ENCODE measurements at places on chromosomes 6 and 20.

DNA sequence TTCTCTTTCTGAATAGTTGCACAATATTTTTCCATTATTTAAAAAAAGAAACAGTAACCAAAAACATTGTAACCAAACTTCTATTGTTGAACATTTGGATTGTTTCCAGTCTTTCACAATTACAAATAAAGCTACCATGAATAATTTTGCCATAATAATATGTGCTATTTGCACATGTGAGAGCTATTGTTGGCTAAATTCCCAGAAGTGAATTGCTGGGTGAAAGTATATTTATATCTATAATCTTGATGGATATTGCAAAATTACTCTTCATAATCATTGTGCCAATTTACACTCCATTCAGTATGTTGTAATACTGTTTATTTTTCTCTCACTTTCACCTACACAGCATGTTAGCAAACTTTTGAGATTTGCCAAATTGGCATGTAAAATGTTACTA, 36.6 kb upstream of the SLC22A16 start:
- DNase-seq, result peak; percentile 35

- DNase-seq, result no peak
Measured at GRCh38 chr6:13485303-13485702, 2.1 kb downstream of the GFOD1 start.

DNA sequence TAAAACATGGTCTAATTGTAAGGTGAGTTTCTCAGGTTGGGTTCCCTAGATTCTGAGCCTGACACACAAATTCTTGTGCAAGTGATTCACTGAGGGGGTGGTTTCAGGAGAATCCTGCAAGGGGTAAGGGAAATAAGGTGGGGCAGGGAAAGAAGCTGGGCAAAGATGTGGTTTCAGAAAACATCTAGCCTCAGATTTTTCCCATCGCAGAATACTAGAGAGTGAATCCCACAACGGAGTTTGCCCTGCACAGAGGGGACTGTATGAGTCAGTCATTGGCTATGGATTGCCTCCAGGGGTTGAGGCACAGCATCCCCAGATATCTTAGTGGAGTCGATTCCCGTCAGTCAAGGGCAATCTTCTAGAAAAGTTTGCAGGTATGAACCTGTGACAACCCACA, 65.2 kb downstream of the PRL start:
- no peak for DNase-seq

DNA sequence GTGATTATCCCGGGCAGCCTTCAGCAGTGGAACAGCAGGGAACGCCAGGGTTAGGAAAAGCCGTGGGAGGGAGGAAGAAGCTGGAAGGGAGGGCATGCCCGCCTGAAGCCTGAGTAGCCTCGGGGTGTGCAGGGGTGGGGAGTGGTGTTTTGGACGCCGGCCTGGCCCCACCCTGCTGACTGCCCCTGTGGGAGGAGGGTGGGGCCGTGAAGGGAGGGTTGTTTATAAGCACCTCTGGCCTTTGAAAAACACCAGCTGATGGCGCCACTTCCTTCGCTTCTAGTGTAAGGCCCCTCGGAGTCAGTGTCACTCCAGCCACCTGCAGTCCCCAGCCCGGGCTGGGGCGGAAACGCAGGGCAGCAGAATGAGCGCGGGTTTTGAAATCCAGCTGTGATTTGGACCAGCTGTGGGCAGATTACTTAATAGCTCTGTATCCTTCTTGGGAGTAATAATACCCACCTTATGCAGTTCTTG, 52.8 kb upstream of the BMP6 start:
- DNase-seq, result no peak

DNA sequence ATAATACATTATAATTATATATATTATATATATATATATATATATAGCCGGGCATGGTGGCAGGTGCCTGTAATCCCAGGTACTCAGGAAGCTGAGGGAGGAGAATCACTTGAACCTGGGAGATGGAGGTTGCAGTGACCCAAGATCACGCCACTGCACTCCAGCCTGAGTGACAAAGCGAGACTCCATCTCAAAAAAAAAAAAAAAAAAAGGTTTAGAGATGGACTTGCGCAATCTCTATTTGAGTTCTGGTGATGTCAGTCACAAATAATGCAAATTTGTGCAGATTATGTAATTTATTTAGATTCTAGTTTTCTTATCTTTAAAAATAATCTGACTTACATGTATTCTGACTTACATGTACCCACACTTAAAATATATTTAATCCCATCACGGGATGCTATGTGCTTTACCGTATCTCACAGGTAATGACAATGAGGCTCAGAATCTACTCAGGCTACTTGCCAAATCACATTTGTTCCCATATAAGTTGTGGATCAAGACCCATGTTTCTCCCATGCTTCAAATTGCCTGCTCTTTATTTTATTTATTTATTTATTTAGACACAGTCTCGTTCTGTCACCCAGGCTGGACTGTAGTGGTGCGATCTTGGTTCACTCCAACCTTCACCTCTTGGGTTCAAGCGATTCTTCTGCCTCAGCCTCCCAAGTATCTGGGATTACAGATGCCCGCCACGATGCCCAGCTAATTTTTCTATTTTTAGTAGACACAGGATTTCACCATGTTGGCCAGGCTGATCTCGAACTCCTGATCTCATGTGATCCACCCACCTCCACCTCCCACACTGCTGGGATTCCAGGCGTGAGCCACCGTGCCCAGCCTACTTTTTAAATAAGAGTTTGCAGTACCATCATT, 7.6 kb upstream of the UST start:
- DNase-seq, result no peak

DNA sequence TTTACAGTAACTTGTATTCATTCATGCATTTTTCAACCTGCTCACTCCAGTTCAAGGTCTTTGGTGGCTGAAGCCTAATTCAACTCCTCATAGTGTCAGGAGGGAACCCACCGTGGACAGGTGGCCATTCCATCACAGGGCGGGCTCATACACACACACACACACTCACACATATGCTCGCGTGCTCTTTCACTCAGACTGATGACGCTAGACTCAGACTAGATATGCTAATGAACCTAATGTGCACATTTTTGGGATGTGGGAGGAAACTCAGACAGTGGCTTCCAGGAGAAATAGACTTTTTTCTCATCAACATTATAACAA, 56.7 kb downstream of the TRIM27 start:
- DNase-seq, result no peak

GRCh38 chr20:38091441-38092216, 58.1 kb downstream of the RPRD1B start:
- DNase-seq, result no peak

DNA sequence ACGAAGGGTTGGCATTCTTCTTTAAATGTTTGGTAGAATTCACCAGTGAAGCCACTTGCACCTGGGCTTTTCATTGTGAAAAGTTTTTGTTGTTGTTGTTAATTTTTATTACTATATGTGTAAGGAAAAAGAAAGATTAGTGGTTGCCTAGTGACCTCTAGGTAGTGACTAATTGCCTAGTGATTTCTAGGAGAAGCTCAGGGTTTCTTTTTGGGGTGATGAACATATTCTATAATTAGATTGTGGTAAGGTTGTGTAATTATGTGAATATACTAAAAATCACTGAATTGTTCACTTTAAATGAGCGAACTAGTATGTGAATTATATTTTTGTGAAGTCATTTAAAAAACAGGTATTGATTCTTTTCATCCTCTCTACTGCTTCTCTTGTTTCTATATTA, 123.8 kb upstream of the TMEM170B start:
- DNase-seq, result no peak

DNA sequence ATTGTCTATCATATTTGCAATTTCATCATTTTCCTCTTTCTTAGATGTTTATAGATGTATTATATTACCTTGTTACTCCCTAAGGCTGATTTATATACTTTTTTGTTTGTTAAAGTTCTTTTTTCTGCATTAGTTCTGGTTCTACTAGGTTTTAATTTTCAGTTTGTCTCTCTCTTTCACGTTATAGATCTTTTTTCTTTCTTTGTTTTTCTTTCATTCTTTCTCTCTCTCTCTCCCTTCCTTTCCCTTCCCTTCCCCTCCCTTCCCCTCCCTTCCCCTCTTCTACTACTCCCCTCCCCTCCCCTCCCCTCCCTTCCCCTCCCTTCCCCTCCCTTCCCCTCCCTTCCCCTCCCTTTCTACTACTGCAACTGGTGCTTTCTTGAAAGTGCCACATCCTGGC, 345.3 kb downstream of the CENPW start:
- no peak for DNase-seq

- DNase-seq, result no peak
Measured at GRCh38 chr6:6479785-6480184, 108.7 kb upstream of the LY86 start.

DNA sequence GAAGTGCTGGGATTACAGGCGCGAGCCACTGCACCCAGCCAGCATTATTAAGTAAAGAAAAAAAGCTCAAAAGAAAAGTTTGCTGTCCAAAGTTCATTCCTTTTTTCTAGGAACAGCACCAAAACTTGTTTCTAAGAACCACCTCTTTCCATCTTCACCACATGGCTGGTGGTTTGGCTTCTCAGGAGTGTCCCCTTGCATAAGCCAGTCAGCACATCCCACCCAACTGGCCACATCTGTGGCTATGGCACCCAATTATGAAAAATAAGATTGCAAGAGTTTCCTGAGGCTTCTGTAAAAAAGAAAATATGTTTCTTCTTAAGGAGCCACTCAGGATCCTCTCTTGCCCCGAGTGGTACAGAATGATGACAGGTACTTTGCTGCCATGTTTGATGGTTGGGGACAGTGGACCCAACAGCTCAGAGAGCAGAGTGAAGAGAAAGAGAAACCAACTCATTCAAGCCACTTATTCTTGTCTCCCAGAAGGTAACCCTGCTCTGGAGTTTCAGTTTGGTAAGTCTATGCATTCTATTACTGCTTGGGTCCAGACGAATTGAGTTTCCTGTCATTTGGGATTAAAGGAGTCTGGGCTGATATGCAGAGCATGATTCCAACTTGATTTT, 65.3 kb downstream of the PSMB1 start:
- no peak for DNase-seq

DNA sequence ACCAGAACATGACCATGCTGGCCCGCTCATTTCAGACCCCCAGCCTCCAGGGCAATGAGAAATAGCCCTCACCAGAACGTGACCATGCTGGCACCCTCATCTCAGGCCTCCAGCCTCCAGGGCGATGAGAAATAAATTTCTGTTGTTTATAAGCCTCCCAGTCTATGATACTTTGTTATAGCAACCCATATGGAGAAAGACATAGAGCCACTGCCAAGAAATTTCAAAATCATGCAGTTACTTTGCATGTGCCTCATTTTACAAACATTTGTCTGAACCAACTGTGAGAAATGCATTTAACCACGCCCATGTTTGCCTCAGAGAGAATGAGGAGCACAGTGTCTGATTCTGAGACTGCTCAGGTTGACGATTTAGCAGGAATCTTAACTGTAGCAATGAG, 15.5 kb downstream of the CYP39A1 start:
- no peak for DNase-seq

DNA sequence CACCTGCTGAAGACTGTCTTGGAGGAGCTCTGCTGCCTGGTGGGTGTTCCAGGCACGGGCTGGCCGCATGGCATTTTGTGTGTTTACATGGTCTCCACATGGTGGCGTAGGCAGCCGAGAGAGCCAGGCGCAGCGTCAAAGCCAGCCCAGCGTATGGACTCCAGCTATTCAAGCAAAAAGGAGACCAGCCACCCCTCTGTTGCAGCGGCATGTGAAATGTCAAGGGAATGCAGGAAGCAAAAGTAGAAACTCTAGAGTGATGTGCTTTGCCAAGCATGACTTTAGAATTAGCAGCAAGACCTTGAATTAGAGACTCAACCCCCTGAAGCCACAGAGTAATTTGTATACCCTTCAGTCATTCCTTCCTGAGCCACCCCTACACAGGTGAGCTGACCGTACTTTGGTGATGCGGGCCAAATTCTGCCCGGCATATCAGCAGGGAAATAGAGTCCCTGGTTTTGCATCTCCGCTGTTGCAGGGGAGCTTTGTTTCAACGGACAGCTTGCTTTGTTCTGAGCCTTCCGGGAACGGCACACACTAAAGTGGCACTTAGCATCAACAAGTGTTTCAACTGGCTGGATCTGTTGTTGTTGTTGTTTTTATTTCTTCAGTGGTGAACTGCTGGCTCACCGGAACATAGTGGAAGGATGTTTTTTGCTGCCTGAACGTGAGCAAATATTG, 48.5 kb downstream of the FNDC1 start:
- DNase-seq, result no peak

DNA sequence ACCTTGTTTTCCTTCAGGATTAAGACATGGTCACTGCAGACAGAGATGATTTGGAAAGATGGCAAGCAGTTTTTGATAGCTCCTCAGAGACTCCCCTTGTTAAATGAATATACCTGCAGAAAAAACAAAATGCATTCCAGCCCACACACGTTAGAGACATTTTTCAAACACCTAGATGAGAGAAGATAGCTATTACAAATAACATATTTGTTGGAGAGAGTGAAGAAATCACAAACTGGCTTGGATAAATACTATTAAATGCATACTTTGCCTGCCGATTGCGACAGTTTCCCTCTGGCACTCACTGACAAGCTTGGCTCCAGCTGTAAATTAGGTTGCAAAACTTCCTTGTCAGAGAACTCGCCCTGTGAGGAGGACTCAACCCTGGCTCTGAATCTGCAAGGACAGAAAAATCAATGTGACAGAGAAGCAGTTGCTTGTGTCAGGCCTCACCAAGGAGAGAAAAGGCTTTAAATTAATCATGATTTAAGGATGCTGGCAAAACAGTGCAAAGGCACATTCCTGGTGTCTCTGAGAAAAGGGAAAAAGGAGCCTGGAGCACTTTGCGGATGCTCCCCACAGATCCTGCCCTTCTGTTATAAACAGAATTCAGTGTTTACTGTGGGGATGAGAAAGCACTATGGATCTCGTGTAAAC, 423.7 kb upstream of the MARCKS start:
- peak; percentile 96 for DNase-seq

- no peak for DNase-seq
Measured at GRCh38 chr20:24981790-24982189, 10.8 kb downstream of the APMAP start.

DNA sequence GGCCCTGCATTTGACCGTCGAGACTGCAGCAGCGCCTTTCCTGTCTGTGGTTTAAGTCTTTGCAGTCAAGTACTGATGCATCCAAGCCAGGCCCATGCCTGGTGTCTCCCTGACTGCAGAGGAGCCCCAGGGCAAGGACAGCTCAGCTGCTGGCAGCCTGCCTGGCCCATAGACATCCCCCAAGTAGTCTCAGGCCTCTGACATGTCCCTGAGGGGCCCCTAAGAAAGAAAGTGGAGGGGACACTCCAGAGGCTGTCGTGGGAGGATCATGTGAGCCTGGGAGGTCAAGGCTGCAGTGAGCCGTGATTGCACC, 18.0 kb downstream of the HRH3 start:
- DNase-seq, result no peak

DNA sequence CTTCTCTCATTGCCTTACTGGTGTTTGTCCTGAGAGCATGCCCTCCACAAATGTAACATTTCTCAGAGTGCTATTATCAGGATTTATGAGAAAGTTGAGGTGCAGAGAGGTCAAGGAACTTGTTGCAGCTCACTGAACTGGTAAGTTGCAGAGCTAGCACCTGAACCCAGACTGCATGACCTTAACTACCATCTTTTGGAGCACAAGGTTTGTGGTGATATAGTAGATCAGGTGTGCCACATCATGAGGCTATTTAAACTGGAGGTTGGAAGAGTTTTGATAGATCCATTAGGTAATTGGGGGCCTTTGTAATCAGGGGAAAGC, 112.0 kb upstream of the CITED2 start:
- DNase-seq, result no peak

Data from AML-193 (cell line).